ENCODE measurements at places on chromosomes 12 and 14.

GRCh38 chr14:65370801-65371248, 41.7 kb upstream of the FUT8 start:
- DNase-seq = no peak

DNA sequence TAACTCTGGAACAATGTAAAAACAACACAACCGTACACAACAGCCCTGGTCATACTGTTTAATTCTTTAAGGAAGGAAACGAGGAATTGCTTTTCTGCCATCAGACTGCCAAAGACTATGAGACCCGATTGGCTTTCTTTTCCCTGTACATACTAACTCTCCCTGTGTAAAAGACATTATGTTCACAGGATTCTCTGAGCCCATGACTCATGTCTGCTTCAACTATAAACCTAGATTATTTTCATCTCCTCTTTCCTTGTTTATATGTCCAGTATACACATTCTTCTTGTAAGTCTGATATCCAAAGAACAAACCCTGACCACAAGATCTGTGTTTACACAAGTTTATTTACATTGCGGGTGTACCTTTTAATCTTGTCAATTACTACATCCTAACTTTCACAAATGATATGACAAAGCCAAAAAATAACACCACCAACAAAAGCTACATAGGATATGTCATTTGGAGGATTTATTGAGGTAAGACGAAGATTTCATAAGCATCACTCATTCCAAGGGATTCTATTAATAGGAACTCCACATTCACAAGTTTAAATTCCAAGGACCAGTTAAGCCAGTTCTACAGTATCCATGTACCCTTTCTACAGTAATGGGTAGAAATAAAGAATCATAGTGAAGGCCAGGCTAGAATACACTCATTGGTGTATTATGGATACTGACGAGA, 67.3 kb downstream of the STXBP6 start:
- DNase-seq = no peak

GRCh38 chr12:6469092-6469491, 1.4 kb downstream of the VAMP1 start:
- DNase-seq = no peak

GRCh38 chr12:42490261-42490842, 99.2 kb downstream of the PRICKLE1 start:
- no peak for DNase-seq

GRCh38 chr14:101456246-101457175, 104.8 kb upstream of the DIO3 start:
- no peak for DNase-seq

DNA sequence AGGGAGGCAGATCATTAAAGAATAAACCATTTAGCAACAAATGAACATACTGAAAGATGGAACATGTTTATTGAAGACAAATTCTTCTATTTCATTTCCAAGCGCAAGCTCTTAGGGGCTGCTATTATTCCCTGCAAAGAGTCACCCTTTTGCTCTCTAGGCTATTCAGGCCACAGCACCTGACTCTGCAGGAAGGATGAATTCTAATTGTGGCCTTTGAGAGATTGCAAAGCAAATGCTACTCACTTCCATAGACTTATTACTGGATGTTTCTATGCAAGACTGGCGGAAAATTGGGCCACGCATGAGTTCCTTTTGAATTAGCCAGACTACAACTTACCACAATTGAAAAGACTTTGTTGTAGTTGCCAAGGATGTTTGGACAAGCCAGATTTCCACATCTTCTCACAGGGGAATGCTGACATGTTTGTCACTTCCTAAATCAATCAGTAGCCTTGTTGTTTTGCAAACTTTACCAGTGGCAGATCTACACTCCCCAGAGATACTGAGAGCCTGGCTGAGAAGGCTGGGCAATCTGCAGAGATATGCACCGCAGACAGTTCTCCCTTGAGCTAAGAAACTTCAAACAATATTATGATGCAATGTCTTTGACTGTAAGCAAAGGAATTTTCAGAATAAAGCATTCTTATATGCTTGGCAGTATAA, 334.3 kb upstream of the SYT1 start:
- no peak for DNase-seq

- DNase-seq = no peak
These were observed 118.7 kb downstream of the KSR2 start for GRCh38 chr12:117850048-117850447.

DNA sequence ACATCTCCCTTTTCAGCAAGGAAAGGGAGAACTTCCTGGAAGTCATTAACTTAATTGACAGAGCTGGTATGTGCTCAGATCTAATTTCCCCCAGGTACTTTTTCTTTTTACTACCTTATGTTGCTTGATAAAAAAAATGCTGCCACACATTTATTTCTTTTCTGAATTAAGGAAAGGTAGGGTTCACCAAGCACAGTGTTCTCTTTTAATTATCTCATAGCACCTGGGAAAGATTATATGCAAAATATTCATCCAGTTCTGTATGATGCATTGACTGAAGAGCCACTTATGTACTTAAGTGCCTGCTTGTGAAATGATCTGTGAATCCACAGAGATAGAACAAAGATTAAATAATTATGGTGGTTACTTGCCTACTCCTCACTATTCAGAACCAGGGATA, 25.1 kb downstream of the KCNC2 start:
- no peak for DNase-seq

GRCh38 chr12:39930101-39930500, 175.8 kb downstream of the SLC2A13 start:
- DNase-seq = no peak

DNA sequence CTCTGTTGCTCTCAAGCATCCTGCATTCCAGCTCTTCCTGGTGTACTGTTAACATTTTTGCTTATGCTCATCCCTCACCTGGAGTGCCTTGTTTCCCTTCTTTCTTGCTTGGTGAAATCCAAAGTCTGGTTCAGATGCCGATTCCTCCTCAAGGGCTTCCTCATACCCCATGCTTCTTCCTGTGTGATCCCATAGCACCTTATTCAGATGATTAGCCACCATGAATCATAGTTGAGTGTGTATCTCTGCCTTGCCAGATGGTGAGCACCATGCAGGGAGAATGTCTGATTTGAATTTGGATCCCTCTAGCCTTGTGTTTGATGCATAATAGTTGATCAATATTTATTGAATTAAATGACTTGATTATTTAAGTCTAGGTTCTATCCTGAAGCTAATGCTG, 39.4 kb upstream of the ANO4 start:
- DNase-seq = peak; percentile 62

GRCh38 chr14:76710056-76711010, 50.9 kb upstream of the VASH1 start:
- peak; percentile 37 for DNase-seq

DNA sequence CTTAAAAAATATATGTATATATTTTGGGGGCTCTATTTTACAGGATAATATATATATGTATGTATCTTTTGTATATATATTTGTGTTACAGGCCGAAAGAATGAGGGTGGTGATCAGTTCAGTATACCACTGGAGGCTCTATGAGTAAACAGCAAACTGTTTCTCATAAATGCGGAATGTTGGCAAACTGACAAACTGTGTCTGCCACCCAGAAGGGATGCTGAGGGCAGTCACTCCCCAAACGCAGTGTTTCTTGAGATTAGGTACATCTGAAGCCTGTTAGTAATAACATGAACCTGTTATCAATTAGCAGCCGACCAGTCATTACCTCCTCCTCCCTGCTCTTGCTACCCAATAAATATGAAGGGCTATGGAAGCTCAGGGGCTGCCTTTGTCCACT, 20.8 kb downstream of the TNFAIP2 start:
- no peak for DNase-seq

DNA sequence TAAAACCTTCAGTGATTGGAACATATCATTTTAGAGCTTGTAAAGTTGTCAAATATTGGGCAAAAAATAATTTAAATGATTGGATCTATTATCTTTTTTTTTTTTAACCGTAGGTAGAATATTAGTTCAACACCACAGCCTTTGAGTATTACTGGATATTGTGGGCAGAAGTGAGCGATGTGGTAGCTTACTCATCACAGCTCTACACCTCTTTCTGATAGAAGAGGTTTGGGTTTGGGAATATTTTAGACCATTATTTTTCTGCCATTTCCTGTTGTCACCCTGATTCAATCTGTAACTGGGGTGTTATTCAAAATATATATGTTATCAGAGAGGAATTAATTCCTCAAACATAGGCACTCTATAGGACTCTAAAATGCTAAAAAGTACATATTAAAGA, 34.8 kb upstream of the SLC38A2 start:
- no peak for DNase-seq

DNA sequence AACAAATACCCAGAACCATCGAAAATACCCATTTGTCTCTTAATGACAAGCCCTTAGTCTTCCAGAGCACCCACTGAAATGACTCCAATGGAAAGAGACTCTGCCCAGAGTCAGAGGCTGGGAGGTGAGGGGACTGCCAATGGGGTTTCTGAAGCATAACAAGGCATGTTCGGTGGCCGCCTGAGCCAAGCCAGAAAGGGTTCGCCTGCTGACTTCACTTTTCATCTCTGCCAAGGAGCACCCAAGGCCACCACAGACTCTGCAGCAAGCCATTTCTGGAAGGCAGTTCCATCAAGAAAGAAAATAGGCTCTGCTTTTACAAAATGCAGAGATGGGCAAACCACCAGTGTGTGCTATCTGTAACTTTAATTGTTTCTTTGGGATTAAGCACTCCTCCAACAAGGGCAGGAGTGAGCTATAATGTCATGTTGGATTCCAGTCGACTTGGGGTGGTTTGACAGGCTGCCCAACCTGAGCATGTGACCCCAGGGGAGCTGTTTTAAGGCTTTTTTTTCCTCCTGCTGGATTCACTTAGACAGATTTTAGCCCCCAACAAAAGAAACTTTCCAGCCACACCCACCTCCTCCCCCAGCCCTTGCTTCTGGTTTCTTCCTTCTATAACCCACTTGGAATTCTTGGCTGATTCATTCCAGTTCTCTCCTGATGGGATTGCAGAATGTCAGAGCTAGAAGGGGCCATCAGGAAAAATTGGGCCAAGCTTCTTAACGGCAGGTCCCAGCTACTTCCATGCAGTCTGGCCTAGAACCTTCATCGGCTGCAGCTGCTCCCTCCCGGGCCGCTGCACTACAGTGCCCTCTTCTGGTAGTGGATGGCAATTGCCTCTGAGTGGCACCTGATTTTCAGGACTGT, 24.1 kb downstream of the CKAP4 start:
- peak; percentile 20 for DNase-seq

- DNase-seq = no peak
These were observed 110.2 kb downstream of the VCPKMT start for GRCh38 chr14:50006141-50006540.

DNA sequence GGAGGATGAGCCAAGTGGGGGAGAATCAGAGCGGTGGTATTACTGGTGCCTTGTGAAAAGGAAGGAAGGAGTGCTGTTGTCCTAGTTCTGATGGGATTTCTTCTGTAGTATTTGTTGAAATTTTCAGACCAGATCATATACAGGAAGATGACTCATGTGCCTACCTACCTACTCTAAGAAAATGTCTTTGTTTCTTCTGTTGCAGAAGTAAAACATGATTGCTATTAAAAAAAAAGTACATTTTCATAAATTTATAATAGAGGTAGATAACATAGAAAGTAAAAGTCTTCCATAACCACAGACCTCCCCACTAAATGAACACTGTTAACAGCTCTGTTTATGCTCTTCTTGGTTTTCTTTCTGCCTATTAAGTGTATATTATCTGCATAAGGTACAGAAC, 26.9 kb downstream of the SAMD4A start:
- no peak for DNase-seq

DNA sequence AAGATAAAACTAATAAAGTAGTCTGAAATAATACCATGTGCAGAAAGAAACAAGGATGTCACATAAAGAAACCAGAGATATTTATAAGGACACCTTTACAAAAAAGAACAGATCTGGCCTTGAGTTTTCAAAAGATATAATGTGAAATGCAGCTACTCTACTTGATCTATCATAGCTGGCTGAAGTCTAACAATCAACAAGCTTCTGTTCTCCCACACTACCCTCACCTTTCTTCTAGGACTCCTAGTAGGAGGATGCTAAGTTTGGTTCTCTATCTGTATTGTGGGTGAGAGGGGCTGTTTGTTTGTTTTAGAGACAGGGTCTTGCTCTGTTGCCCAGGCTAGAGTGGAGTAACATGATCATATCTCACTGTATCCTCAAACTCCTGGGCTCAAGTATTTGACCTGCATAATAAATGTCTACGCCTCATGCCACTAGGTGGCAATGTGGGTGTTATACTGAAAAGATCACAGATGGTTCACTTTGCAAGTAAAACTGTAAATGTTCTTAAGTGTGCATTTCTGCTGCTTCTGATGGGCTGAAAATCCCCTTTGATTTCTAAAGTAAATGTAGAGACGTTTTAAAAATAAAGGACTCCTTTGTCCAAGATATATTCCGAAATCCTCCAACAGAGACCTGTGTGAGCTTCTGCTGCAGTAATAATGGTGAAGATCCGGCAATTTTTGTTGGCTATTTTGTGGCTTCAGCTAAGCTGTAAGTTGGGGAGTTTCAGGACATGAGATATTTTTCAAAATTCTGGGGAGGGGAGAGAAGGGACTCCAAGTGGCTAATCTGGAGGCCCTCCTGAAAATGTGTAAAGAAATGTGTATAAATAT, 269.3 kb downstream of the DAD1 start:
- DNase-seq = peak; percentile 22

GRCh38 chr12:46160101-46160980, 108.5 kb downstream of the SLC38A1 start:
- DNase-seq = peak; percentile 62

GRCh38 chr12:84696908-84697540, 215.6 kb downstream of the SLC6A15 start:
- no peak for DNase-seq

GRCh38 chr14:22491683-22492621, 97.1 kb downstream of the DAD1 start:
- no peak for DNase-seq

DNA sequence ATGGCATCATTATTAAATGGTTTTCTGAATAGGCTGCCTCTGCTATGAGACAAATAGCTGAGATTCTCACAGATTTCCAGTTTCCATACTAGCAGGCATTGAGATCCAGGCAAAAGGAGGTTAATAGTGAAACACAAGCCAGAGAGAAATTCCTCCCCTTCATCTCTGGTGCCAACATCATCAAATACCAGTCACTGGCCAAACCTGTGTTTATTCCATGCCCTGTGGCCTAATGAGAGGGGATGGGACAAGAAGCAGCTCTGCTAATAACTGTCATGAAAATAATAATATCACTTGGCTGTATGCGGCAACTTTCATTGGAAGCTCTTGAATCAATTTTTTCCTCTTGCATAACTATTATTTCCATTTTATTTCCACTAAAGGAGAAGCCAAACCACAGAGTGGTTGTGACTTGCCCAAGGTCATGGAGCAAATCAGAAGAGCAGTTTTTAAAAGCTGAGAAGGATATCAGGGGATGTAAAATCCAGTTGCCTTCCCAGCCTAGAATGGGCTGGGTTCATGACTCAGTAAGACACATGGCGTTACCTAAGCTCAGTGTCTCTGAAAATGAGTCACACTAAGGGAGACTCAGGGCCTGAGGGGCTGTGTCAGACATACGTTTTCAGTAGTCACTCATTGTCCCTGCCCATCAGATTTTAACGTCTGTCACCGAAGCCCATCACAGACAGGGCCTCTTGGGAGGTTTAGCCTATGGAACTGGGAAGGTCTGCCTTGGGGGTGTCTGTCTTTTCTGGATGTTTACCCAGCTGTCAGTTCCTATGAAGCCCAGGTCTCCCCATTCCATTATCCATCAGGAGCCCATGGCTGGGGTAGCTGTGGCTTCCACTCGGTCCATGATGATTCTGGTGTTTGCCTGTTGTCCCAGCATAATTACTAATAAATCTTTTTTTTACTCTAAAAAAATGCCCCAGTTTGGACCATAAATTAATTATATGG, 208.8 kb upstream of the EEA1 start:
- DNase-seq = no peak

- DNase-seq = no peak
These were observed 125.9 kb upstream of the FOXN3 start for GRCh38 chr14:89542786-89543424.

GRCh38 chr14:102154821-102155549, 15.3 kb downstream of the WDR20 start:
- DNase-seq = no peak

Data from NCI-H748 treated with DMSO at 0.1 percent for 48 hours (cell line).